Naive thymus-derived CD8-positive, alpha-beta T cell (primary cell): ENCODE measurements at places on chromosomes 3 and 15.

- no peak for DNase-seq
These were observed 32.1 kb upstream of the RPS17 start for GRCh38 chr15:82572311-82572710.

DNA sequence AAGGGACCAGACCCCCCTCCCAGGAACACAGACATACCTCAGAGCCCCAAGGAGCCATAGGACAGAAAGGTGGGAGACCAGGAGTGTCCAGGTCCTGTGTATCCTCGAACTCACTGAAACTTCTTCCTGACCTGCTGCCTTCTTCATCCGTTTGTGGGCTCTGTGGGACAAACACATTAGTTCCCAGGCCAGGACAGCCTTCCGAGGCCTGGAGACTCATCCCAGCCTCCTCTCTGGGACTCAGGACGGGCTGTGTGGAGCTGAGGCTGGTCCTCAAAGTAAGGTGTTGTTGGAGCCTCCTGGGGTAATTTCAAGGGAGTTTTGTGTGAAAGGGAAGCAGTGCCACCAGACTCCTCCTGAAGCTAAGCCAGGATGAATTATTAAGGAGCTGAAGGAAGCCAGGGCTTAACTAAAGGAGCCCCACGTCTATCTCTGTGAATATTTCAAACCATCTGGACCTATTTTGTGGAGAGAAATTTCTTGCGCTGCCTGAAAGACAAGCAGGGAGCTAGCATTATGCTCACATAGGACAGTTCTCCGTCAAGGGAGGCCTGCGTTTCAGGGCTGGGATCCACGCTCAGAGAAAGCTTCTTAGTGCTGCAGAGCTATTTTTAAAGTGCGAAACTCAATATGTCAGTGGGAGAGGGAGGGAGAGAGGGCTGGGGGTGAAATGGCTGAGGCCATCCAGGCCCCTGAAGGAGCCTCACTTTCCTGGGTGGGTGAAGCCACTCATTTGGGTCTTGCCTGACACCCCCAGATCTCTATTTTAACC, 29.8 kb upstream of the PLA2G4E start:
- no peak for DNase-seq

GRCh38 chr3:180855364-180855763, 57.1 kb upstream of the FXR1 start:
- DNase-seq: no peak

DNA sequence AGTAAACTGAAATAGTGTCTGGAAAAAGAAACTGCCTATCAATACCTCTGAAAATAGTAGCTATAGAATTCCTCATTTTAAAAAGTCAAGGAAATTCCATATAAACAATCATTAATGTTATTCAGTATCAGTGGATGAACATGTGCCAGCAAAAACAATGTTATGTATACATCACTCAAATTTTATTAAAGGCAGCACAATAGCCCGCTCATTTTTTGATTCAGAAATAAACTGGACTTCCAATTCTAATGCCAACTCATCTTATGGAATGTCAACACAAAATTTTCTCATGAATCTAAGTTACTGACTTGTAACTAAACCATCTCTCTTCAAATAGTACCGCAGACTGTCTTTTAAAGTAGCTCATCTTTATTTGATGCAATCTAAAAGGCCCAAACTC, 19.0 kb downstream of the THBS1 start:
- no peak for DNase-seq

DNA sequence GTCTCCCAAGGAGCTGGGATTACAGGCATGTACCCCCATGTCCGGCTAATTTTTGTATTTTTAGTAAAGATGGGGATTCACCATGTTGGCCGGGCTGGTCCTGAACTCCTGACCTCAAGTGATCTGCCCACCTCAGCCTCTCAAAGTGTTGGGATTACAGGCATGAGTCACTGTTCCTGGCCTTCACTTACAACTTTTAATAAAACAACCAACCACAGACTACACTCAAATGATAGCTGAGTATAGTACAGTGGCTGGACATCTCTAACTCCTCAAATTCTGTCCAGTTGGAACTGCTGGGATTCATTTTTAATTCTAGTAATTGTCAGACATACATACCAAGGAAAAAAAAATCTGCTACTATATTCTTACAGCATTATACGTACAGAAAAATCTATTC, 71.0 kb downstream of the PBRM1 start:
- DNase-seq: no peak

DNA sequence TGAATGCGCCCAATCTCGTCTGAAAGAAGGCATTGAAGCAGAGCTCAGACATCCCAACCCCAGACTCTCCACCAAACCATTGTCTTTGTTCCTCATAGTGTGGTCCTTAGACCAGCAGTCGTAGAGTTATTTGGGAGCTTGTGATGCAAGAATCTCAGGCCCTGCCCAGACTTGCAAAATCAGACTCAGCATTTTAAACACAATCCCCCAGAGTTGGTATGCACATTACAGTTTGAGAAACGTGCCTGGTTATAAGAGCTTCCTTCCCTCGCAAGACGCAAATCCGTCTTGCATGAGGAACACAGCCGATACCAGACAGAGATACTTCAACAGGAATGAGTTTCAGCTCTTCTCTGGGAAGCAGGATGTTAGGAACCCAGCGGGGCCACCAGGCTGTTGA, 38.9 kb upstream of the IREB2 start:
- DNase-seq: no peak

GRCh38 chr3:186665625-186666188, at the start of gene HRG:
Gene HRG (plus strand): TSS chr3:186666014. CDS start chr3:186666032, 18 bp downstream.
- DNase-seq: no peak

DNA sequence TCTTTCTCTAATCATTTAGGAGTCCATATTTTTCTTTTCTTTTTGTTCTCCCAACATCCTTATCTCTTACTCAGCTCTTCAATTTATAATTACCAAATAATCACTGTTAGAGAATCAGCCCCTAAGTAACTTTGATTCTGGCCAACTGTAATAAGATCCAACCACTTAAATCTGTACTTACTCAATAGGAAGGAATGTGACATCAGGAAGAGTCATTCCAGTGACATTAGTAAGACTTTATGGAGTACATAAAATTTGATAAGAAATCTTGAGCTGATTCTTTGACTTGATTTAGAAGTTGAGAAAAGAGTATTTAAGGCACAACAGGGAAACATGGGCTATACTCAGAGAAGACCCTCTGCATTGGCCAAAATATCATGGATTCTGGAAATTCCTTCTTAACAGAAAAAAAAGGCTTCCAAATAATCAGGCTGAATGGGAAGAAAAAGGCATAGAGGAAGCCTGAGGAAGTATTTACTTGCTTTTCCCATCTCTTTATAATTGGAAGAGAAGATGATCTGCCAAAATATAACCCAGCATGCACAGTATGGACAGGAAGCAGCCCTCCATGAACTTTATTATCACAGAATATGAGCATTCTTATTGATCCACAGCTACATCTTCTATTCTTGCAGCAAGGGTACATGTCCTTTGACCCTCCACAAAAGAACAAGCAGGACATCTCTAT, 289.7 kb upstream of the TPRG1 start:
- no peak for DNase-seq

- no peak for DNase-seq
These were observed 110.4 kb upstream of the PLAAT1 start for GRCh38 chr3:193130576-193130975.

DNA sequence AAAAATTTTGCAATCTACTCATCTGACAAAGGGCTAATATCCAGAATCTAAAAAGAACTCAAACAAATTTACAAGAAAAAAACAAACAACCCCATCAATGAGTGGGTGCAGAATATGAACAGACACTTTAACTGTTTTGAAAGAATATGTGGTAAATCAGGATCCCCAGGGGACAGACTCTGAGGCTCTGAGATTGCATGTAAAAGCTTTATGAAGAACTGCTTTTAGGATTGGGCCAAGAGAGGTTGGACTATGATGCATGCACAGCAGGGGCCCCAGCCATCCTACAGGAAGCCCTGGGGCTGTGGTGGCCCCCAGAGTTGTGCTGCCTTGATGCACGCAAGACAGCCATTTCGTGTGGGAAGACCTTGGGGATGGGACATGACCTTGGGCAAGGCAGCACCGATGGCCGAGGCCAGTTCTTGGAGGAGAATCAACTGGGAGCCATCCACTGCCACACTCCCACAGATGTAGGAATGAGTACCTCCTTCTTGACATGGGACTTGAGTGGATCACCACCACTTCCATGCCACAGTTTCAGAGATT, 298.1 kb upstream of the THBS1 start:
- no peak for DNase-seq

GRCh38 chr3:190303884-190304283, 18.4 kb downstream of the CLDN1 start:
- DNase-seq: no peak

GRCh38 chr3:81437683-81438082, 323.8 kb downstream of the GBE1 start:
- no peak for DNase-seq

GRCh38 chr3:149004622-149005021, 13.3 kb downstream of the GYG1 start:
- no peak for DNase-seq

- no peak for DNase-seq
These were observed 391.4 kb upstream of the DPH6 start for GRCh38 chr15:35937380-35937779.

GRCh38 chr3:182214416-182214815, 502.7 kb downstream of the SOX2 start:
- DNase-seq: no peak

DNA sequence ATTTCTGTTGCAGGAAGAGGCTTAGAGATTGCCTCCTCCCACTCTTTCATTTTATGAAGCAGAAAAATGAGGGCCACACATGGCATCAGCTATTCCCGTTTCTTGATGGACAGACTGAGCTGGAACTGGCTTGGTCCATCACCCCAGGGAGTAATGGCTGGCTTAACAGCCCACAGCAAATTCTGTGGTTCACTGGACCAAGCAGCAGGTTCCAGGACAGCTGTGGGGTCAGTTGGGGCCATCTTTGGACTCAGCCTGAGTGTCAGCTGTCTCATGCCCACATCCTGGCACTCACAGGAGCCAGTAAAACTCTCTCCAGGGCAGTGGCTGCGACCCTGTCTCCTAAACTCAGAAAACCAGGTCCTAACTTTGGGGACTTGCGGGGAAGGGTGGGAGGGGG, 36.5 kb downstream of the ZDHHC19 start:
- DNase-seq: no peak

GRCh38 chr3:1938975-1939374, 159.7 kb upstream of the CNTN4 start:
- no peak for DNase-seq
